Lower lobe of right lung (tissue), 2 donors: ENCODE measurements at places on chromosomes 7 and 10. TPM values are rescaled to one million over a fixed set of nuclear protein-coding genes. Genes with fewer than 3 reads are reported as not detected.
A peak's percentile ranks its signal among the peaks of the same experiment; 100 is the strongest.

The GNA12 gene
- total RNA-seq: 41.6 TPM

GRCh38 chr10:77185696-77186095 is 451.9 kb downstream of the KCNMA1 start:
- H3K36me3 ChIP-seq: no peaks in the 10 kb centered on the region
- no peaks in the 10 kb centered on the region for H3K4me1 ChIP-seq
- no peaks in the 10 kb centered on the region for H3K27me3 ChIP-seq

The PRSS37 gene
- not detected for total RNA-seq

- no peaks in the 10 kb centered on the region for H3K36me3 ChIP-seq
- no peak for DNase-seq
- H3K4me3 ChIP-seq: no peak overlapping the region
These were observed 28.8 kb downstream of the SAMD8 start for GRCh38 chr10:75140246-75140645.

DNA sequence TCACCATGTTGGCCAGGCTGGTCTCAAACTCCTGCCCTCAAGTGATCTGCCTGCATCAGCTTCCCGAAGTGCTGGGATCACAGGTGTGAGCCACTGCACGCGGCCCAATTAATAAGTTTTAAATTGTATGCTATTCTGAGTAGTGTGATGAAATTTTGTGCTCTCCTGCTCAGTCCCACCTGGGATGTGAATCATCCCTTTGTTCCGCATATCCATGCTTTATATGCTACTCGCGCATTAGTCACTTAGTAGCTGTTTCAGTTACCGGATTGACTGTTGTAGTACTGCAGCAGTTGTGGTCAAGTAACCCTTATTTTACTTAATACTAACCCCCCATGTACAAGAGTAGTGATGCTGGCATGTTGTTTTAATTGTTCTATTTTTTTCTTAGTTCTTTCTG is 47.3 kb upstream of the OIT3 start:
- DNase-seq: no peak
- H3K36me3 ChIP-seq: no peaks in the 10 kb centered on the region
- no peak overlapping the region for H3K27ac ChIP-seq
- no peaks in the 10 kb centered on the region for H3K4me1 ChIP-seq

DNA sequence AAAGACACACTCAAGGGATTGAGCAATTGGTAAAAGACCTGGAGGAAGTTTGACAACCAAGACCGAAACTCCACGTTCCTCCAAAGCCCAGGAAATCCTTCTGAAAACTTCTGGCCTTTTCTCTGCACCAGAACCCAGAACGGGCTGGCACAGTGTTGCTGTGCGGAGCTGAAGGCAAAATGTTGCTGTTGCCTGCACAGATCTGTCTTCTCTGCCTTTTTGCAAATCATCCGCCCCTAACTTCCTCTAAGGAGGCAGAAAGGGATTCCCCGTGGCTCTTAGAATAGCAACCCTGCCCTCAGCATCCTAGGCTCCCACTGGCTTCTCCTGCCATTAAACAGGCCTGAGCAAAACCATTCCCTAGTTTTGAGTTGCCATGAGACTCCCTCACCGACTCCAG is 44.9 kb downstream of the FIGNL1 start:
- no peak overlapping the region for H3K4me3 ChIP-seq
- no peak overlapping the region for H3K27ac ChIP-seq
- H3K27me3 ChIP-seq: peaks cover 14% of the 10 kb centered on the region
- DNase-seq: no peak
- peaks cover 8% of the 10 kb centered on the region for H3K36me3 ChIP-seq
- H3K4me1 ChIP-seq: no peaks in the 10 kb centered on the region

The LMOD2 gene
- not detected for total RNA-seq

The PSD gene
- 5.3 TPM for total RNA-seq

DNA sequence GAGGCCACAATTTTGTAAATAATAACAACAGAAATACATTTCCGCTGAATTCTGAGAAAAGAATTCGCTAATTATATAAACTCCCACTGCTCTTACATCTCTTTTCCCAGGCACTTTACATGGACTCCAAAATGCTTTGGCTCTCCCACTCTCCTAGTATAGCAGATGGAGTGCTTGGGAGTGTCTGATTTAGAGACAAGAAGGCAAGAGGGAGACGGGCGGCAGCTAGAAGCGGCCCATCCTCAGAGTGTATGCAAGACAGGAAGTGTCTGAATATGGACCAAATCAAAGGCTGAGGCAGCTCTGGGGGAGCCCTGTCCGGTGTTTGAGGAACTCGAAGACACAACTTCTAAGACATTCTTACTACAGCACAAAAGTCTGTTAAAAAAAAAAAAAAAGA is 212.1 kb downstream of the GFRA1 start:
- H3K4me1 ChIP-seq: no peaks in the 10 kb centered on the region
- no peak overlapping the region for H3K27ac ChIP-seq
- no peaks in the 10 kb centered on the region for H3K36me3 ChIP-seq
- no peak for DNase-seq
- no peaks in the 10 kb centered on the region for H3K27me3 ChIP-seq

The BMS1 gene
- total RNA-seq: 12.5 TPM

The MICALL2 gene
- 28.9 TPM for total RNA-seq

- no peak overlapping the region for H3K4me3 ChIP-seq
- H3K4me1 ChIP-seq: no peaks in the 10 kb centered on the region
- H3K36me3 ChIP-seq: no peaks in the 10 kb centered on the region
- H3K27ac ChIP-seq: no peak overlapping the region
These were observed 11.6 kb downstream of the ZFAND4 start for GRCh38 chr10:45660876-45661411.

- no peak overlapping the region for H3K27ac ChIP-seq
- no peak for DNase-seq
- no peaks in the 10 kb centered on the region for H3K36me3 ChIP-seq
- no peak overlapping the region for H3K4me3 ChIP-seq
These were observed 20.8 kb upstream of the OR2A5 start for GRCh38 chr7:144027974-144028373.

GRCh38 chr10:13787015-13787421 is 200.3 kb downstream of the PRPF18 start:
- DNase-seq: no peak
- H3K27me3 ChIP-seq: no peaks in the 10 kb centered on the region

- H3K36me3 ChIP-seq: no peaks in the 10 kb centered on the region
- peaks cover 53% of the 10 kb centered on the region for H3K4me1 ChIP-seq
- no peak overlapping the region for H3K4me3 ChIP-seq
- no peaks in the 10 kb centered on the region for H3K27me3 ChIP-seq
- H3K27ac ChIP-seq: peak overlapping the region; percentile 44
- DNase-seq: no peak
These were observed 14.2 kb upstream of the PDCD4 start for GRCh38 chr10:110857265-110858171.

The VAX1 gene
- not detected for total RNA-seq

GRCh38 chr7:121872831-121873288 is at the start of gene PTPRZ1:
TSS of gene PTPRZ1 (plus strand) at chr7:121873161. CDS start at chr7:121873500, 339 bp downstream.
- no peak within 1 kb of the TSS for H3K27ac ChIP-seq
- no peaks in the 10 kb centered on the region for H3K36me3 ChIP-seq
- DNase-seq: peak; percentile 36
- no peaks in the 10 kb centered on the region for H3K4me1 ChIP-seq
